ENCODE measurements at places on chromosomes 6 and 20.
A peak's percentile ranks its signal among the peaks of the same experiment; 100 is the strongest.

DNA sequence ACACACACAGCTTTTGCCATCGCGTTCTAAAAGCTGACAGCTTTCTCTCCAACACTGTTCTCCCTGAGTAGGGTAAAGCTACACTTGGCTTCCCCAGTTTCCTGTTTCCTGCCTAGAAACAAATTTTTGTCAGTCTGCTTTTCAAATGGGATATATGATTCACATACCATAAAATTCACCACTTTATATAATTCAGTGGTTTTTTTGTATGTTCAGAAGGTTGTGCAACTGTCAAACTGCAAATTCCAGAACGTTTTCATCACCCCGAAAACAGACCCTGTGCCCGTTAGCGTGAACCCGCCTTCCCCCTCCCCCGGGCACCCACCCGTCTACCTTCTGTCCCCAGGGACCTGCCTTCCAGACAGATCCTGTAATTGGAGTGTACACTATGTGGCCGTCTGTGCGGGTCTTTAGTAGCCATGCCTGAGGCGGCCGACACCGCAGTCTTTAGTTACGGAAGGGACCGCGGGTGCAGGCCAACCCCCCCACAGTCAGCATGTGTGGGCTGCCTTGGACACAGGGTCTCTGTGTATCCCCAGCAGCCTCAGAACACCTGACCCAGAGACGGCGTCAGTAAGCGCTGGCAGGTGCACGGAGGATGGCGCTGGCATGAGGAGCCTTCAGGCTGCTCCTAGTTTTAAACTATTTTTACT is 16.6 kb downstream of the HRH3 start:
- no peak for DNase-seq

DNA sequence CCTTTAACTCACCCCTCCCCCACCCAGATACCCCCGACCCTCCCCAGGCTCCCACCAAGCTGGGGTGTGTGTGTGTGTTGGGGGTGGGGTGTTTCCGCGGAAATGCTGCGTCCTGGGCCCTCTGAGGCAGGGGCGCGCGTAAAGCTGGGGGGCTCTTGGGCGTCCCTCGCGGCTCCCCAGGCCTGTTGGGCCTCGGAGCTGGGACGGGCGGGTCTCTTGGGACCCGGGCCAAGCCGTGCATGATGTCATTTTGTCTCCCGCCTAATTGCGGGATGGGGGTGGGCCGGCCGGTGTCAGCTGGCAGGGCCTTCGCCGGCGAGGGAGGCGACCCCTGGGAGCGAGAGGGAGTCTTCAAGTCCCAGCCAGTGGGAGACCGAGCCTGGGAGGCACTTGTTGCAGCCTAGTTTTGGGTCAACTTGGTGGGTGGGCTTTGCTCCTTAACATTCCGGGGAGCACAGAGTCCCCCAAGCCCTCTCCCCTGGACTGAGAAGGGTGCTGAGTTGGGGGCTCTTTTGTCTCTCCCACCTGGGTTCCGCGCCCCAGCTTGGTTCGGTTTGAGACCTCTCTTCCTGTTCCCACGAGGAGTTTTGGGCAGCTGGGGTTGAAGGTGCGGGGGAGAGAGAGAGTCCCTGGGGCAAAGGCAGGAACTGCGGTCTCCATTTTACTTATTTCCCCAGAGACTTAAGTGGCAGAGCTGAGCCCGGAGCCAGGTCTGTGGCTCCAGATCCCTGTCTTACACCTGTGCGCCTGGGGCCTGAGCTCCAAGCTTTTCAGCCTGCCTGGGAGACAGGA is 623 bp downstream of the MYBL2 start:
- no peak for DNase-seq

GRCh38 chr6:341914-342831 is 49.4 kb upstream of the IRF4 start:
- DNase-seq, result no peak

GRCh38 chr6:41917528-41917927 is 3.4 kb downstream of the MED20 start:
- DNase-seq, result no peak

GRCh38 chr6:2209226-2209809 is 36.1 kb downstream of the GMDS start:
- no peak for DNase-seq

DNA sequence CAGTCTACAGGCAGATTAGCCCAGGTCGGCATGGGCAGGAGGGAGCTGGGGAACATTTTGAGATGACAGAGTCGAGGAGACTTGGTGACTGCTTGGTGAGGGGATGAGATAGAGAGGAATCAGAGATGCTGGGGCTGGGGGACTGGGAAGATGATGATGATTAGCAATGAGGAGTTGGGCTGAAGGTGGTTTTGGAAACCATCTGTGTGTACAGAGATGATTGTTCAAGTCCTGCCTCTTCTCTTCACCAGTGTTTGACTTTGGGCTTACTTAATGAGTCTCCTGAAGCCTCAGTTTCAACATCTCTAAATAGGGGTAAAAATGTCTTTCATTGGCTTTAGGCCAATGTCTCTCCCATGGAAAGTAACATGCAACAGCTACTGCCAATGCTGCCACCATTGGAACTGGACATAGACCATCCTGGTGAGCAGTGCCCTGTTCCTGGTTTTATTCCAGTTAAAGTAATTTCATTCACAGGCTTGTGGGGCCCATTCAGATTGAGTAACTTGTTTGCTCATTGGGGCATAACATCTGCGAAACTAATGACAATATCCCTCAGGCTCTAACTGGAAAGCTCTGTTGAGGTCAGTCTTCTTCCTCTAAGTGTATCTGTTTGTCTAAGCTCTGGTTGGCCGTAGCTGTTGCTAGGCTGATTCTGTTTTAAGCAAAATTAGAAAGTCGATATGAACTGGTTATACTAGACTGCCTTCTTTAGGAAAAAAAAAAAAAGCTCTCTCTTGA is 99.1 kb downstream of the ARMC2 start:
- no peak for DNase-seq

- DNase-seq, result no peak
These were observed 622.2 kb upstream of the MANEA start for GRCh38 chr6:94955156-94955555.

DNA sequence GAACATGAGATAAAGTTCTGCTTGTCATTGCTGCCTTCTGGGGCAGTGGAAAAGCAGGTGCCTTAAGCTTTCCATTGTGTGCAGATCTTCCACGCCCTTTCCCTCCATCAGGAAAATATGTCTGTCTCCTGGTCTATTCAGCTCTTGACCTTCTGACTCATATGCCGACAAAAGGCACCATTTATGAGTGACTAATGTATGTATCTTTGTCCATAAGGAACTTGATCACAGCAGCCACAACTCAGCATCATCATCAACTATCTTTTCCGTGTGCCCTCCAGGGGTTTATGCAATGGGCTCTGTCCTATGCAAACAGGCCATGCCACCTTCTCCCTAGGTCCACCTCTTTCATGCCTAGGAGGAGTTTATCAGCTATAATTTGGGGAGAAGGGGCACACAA is 102.7 kb upstream of the QKI start:
- DNase-seq, result no peak

- no peak for DNase-seq
These were observed 89.3 kb upstream of the BTN3A2 start for GRCh38 chr6:26275663-26276062.

DNA sequence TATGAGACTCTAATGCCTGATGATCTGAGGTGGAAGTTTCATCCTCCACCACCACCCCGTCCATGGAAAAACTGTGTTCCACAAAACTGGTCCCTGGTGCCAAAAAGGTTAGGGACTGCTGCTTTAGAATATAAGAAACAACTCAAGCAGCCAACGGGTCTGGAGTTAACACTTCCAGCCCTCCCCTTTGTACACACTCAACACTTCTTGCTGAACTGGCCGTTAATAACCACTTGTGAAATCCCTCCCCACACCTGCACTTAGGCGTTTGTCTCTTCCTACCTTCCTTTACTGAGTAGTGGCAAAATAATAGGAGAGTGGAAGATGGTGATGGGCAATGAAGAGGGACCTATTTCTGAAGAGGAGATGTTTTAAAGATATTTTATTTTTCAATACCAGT is 10.5 kb downstream of the SAYSD1 start:
- DNase-seq, result no peak

DNA sequence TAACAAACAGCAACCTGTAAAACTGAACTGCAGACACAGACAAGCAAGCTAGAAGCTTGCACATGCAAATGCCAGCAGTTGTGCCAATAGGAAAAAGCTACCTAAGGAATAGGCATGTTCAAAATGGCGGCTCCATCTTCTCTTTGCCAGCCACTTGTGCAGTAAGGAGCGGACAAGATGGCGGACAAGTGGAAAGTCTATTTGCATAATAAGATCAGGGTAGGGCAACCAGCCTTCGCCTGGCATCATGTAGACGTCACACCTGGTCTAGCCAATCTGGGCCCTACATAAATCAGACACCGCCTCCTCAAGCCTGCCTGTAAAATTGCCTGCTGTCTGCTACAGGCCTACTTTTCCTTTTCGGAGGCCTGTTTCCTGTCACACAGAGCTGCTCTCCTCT is 18.0 kb downstream of the C6orf52 start:
- DNase-seq, result no peak

DNA sequence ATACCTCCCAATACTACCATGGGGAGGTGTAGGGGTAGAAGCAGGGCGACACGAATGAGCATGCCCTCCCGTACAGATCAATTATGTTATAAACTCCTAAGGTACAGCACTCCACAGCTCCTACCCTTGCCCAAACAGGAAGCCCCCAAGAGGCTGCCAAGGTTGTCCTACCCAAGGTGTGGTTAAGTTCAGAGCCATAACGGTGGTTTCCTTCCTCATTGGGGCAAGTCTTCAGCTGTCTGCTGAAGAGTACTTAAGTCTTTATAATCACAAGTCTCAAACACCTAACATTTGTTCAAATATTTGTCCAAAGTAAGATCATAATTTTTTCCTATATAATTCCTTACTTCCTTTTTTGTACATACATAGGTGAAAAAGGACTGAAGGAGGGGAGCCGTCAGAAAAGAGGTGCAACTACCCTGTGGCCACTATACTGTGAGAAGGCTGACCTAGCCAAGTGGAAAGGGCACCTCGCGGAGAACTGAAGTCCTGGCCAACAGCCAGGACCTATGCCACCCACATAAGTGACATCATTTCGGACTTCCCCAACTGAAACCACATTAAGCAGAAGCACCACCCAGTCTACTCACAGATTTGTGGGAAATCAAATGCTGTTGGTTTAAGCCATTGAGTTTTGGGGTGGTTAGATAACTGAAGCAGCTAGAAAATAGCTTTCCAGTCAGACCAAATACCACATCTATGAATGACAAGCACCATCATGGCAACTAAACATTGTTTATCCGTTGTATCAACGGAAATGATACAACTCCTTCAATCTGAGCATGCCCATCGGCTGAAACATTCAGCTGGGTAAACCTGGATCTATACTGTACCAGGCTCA is 2.9 kb upstream of the RAB22A start:
- DNase-seq, result peak; percentile 54

- no peak for DNase-seq
These were observed 683.3 kb downstream of the PTPRT start for GRCh38 chr20:42506397-42506796.

GRCh38 chr6:110615722-110616121 is 139.3 kb upstream of the SLC22A16 start:
- DNase-seq, result no peak

DNA sequence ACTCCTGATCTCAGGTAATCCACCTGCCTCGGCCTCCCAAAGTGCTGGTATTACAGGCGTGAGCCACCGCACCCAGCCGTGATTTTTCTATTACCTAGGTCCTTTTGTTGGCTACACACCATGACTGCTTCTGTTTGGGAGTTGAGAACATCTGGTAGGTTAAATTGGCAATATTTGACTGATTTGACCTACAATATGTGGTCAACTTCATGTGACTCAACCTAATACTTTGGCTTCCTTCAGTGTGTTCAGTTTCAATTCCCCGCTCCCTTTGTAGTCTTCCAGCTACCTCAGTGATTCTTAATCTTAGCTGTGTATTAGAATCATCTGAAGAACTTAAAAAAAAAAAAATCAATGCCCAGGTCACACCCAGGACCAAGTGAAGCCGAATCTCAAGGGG is 47.4 kb downstream of the MYB start:
- no peak for DNase-seq

- no peak for DNase-seq
These were observed 124.5 kb downstream of the TOX2 start for GRCh38 chr20:44039147-44039546.

GRCh38 chr20:61799928-61800327 is 265.8 kb downstream of the TAF4 start:
- no peak for DNase-seq
